Stimulated activated CD4-positive, alpha-beta T cell treated with anti-CD3 and anti-CD28 coated beads, Interleukin-1b, Interleukin-23, amount 100 ng/mL, for 48 hours (primary cell): ENCODE measurements at places on chromosomes 5 and 9.

GRCh38 chr9:38026840-38027527, 42.0 kb downstream of the SHB start:
- DNase-seq, result no peak

DNA sequence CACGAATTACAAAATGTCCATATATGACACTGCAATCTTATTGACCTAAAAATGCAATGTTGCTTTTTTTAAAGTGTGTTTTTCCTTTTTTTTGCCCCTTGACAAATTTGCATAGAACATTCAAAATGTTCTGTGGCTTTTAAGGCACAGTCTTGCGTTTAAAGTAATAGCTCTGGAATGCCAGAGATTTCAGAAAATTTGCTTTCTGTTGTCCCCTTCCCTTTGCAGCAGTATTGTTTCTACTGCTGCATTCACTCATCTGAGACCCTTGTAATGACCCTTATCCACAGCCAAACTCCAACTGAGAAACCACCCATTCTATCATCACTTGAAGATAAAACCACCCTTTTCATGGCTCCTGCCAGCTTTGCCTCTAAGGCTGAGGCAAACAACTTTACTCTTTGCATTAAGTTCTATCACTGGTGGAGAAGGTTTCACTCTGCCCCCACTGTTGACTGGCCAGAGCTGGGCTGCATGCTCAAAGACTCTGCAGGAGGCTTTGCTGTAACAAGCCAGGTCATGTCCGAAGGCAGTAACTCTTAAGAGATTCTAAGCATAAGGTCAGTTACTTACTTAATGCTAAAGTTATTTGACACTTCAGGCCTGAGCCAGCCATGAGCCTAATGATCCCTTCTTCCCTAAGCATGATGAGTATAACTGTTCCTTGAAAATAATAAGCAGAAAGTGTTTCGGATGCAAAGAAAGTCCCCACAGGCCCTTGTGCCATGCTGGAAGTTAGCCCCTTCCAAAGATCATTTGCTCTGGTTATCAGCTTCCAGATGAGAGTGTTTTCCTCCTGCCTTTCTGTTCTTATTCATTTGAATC, 101.9 kb downstream of the CD180 start:
- no peak for DNase-seq

- DNase-seq, result no peak
Observed at GRCh38 chr5:139698490-139699146, 50.5 kb downstream of the CXXC5 start.

- no peak for DNase-seq
Observed at GRCh38 chr5:142939006-142939405, 168.8 kb downstream of the ARHGAP26 start.

- DNase-seq, result no peak
Observed at GRCh38 chr5:1014781-1015221, 6.2 kb downstream of the NKD2 start.

GRCh38 chr5:169861934-169862333, 118.4 kb downstream of the INSYN2B start:
- no peak for DNase-seq

- DNase-seq, result no peak
Observed at GRCh38 chr9:14307989-14308852, 5.7 kb downstream of the NFIB start.

GRCh38 chr9:124202447-124202971, 55.2 kb upstream of the NEK6 start:
- peak; percentile 91 for DNase-seq

DNA sequence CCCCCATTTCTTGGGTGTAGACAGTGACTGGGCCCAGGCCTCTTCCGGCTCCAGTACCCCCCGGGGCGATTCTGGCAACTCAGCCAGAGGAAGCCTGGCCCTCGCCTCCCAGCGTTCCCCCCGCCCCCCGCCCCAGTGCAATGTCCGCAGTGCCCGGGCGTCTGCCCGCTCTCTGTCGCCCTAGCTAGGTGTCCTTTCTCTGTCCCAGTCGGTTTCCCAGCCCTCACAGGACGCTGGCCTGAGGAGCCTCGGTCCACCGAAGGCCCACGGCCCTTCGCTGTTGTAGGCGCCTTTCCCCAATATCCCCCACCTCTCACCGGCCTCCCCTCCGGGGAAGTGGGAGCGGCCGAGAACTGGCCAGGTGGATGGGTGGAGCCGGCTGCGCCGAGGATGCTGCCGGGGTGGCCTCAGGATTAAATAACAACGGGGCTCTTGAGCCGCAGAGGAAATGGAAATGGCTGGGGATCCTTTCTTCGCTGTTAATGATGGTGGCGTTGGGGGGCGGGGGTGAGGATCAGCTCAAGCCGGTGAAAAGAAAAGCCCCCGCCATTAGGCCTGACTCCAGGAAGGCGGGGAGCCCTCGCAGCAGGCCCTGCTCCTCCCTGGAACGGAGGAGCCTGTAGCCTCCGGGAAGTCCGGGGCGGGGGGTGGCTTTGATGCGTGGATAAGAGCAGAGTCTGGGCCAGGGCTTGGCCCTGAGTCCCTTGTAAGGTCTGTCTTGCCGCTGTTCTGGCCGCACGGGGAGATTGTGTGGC, 1.1 kb upstream of the SPRY4 start:
- no peak for DNase-seq

DNA sequence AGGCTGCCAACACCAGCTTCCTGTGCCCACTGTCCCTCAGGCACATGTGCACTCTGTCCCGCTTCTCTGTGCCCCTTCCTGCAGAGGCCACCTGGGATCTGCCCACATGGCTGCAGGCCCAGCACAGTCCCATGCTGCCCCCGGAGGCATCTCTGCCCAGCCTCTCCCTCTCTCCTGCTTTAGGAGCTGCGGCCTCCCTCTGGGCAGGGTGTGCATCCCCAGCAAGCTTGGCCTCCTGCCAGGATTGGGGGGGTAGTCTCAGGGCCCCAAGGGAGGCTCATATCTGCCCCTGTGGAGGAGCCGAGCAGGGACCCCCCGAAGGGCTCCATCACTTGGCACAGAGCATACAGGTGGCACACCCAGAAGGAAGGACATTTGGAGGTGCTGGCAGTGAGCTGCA, 24.8 kb downstream of the FLT4 start:
- no peak for DNase-seq

- no peak for DNase-seq
Observed at GRCh38 chr5:136814619-136815378, 449.5 kb upstream of the TRPC7 start.

DNA sequence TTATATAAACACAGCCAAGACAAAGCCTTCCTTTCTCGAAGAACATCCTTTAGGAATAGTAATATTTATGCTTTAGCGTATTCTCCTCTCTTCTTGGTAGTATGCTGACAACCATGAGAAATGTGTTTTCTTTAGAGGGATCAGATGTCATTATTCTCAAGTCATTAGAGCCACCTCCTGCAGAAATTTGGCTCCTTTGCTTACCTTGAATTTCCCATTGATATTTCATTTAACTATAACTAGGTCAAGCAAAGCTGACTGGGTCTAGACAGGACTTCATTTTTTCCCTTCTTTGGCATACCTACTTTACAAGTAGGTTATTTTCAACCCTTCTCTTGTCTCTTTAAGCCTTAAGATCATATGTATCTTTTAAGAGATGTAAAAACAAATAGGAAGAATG, 50.3 kb downstream of the SPATA31D1 start:
- DNase-seq, result no peak

DNA sequence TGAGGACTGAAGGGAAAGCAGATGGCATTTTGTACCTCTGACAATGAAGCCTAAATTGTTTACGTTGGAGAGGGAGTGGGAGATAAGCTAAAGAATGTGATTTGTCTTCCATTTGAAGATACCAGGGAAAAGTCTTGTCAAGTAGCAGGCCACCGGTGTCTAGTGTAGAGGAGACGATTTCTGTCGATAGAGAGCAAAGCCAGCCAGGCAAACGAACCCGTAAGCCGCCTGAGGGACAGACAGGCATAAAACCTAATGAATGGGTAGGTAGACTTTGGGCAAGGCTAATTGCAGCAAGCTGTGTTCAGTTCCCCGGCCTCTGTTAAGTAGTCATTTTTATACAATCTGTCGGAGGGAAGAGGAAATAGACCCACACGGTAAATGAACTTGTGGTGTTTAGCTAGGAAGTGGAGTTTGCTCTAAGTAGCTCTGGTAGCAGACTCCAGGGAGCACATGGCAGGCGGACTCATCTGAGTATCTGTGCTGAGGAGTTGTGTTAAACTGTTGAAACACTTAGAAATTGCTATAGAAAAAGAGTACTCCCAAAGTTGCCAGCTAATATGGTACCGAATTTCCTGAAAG, 28.8 kb downstream of the SMARCA2 start:
- no peak for DNase-seq

DNA sequence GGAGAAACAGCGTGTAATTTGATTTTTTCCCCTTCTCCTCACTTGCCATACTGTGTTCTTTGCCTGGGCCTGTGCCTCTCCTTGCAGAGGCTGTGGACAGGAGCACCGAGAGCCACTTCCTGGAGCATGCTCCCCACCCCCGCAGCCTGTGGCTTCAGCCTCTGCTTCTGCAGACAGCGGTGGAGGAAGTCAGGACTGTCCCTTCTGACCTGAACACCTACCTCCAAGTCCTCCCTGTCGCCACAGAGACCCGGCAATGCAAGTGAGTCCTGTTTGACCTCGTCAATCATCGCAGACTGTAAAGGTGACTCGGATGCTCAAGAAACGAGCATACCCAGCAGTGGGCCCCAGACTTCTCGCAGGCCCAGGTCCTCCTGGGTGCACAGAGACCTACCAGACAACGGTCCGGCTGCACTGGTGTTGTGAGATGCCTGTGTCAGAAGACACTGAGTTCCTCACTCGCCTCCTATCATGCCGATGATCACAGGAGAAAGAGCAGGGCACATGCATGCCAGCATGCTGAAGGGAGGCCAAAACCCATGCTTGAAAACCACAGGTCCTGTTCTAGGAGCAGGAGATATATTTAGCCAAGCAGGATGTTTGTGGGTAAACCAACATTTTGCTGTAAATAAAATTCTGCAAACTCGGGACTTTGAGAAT, 198.8 kb downstream of the AUH start:
- DNase-seq, result peak; percentile 72

- no peak for DNase-seq
Observed at GRCh38 chr5:25027061-25027460, 382.3 kb upstream of the CDH10 start.

DNA sequence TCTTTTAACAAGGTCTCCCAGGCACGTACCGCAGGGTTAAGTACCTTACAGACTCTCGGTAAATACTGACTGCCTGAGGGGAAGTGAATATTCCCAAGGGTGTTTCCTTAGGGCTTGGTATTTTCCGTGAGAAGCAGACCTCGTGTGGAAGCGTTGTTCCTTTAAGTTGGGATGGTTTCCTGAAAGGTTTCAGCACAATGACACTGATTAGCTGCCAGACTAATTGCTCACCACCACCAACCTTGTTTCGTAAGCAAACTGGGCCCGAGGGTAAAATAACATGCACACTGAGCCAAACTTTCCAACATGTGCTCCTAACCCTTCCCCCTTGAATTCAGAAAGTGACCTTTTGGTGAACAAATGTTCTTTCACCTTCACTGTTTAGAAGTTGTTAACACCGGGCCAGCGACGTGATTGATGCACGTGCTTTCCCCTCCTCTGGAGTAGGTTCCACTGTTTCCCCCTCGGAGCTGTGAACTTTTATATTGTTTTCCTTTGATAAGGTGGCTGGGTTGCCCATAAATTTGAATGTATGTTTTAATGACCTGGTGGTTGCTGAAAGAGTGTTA, 128.1 kb upstream of the RPS23 start:
- DNase-seq, result no peak

- no peak for DNase-seq
Observed at GRCh38 chr5:109334056-109334455, 75.7 kb downstream of the PJA2 start.

GRCh38 chr9:121071756-121072421, 2.9 kb upstream of the CNTRL start:
- DNase-seq, result no peak

DNA sequence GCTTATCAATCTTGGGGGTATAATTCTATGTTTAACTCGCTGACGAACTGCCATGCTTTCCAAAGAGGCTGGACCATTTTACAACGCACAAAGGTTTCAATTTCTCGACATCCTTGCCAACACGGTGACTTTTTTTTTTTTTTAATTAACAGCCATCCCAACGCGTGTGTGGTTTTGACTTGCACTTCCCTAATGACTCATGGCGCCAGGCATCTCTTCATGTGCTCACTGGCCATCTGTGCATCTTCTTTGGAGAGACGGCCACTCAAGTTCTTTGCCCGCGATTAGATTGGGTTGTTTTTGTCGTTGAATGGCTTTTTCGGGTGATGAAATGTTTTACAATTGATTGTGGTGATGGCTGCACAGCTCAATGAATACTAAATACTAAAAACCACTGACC, 12.5 kb upstream of the CARD9 start:
- DNase-seq, result no peak

DNA sequence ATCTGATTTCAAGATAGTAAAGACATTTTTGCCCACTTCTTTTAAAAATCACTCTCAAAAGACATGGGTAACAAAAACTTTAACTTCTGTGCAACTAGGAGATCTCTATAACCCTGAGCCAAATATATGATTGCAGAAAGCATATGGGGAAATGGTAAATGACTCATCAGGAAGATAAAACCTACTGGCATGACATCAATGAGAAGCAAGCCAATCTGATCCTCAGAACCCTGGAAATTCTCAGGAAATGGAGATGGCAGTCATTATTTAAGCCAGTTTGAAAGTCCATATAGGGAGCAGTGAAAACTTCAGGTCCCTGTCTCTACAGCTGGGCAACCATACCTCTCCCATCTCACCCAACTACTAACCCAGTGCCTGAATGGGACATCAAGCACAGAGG, 249.7 kb upstream of the NREP start:
- DNase-seq, result no peak

GRCh38 chr5:168654211-168654721, 75.1 kb upstream of the PANK3 start:
- no peak for DNase-seq

DNA sequence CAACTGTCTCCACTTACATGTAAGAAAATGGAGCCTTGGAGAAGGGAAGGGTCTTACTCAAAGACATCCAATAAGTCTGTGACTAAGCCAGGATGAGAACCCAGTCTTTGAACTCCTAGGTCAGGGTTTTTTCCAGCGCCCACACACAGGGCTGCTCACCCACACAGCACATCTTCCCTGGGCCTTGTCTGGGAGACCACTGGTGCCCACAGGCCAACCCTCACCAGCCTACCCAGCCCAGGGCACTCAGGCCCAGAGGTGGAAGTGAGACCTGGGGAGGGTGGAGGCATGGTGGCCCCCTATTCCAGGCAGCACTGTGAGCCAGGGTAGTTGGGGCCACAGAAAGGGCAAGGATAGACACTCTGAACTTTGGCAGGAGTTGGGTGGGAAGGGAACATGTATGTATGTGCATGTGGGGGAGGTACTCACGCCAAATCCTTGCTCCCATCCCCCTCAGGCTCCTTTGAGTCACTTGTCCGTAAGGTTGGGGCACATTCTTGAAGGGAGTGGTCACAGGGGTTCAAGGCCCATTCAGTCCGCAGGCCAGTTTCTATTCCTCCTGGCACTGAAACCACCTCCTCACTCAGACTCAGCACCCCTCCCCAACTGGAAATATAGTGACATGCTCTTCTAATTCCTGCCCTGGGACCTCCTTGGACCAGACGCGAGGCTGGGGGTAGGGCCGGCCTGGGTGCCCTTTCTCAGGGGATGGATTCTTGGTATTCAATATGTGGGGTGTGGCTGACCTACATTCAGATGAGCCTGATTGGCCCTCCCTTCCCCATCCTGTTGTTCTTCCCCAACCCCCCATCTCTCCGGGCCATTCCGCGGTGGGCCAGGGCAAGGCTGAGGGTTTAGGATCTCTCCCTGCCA, 2.9 kb upstream of the SLC4A9 start:
- DNase-seq, result no peak

GRCh38 chr5:150574818-150575547, 65.5 kb upstream of the SYNPO start:
- DNase-seq, result no peak

GRCh38 chr9:69745716-69746437, 13.9 kb downstream of the PTAR1 start:
- DNase-seq, result no peak

- DNase-seq, result peak; percentile 68
Observed at GRCh38 chr9:137156567-137157375, 13.1 kb downstream of the LRRC26 start.
